ENCODE measurements at places on chromosomes 2 and 18.

DNA sequence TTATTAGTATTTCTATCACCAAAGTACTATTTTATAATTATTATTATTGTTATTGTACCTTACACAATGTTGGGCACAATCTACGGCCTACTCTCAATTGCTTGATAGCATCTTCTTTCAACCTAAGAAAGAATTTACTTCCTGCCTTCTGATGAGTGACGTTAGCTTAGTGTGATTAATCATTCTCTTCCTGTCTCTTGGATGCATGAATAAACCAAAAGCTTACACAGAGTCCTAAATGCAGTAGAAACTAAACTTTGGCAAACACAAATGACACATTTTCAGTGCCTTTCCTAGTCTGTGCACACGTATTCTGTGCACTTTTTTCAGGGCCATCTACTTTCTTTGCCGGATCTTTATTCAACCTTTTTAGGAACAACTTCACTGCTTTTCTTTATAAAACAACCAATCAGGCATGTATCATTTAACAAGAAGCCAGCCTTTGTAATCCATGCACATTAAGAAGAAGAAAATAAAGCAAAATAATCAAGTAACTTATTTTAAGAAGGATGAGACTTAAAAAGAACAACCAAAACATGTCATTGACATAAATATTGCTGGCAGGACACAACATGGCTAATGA is 19.1 kb downstream of the TRAK2 start:
- no peak for DNase-seq

GRCh38 chr2:205484215-205484614 is 198.1 kb upstream of the NRP2 start:
- DNase-seq: no peak

DNA sequence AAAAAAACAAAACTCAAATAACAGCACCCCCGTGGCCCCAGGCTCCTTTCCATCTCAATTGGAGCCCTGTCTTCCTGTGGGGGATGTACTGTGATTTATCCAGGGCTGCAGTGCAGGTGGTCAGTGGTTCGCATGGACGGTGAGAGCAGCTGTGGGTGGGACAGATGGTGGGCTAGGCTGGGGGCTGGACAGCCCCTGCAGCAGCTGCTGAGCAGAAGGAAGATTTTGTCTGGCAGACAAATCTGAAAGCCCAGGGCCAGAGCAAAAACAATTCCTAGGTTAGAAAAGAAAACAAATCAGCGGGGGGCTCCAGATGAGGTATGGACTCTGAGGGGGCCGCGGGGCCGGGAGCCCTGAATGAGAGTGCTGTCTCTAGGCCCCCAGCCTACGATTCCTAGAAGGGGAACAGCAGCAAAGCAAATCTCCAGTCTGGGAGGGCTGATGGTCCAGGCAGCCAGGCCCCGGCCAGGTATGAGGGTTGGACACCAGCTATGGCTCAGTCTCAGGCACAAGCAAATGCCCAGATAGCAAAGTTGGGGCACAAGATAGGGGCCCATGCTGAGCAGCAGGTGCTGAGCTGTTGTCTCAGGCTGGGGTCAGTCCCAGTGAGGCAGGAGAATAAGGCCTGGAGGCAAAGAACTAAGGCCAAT is 45.4 kb downstream of the SOWAHC start:
- DNase-seq: no peak

DNA sequence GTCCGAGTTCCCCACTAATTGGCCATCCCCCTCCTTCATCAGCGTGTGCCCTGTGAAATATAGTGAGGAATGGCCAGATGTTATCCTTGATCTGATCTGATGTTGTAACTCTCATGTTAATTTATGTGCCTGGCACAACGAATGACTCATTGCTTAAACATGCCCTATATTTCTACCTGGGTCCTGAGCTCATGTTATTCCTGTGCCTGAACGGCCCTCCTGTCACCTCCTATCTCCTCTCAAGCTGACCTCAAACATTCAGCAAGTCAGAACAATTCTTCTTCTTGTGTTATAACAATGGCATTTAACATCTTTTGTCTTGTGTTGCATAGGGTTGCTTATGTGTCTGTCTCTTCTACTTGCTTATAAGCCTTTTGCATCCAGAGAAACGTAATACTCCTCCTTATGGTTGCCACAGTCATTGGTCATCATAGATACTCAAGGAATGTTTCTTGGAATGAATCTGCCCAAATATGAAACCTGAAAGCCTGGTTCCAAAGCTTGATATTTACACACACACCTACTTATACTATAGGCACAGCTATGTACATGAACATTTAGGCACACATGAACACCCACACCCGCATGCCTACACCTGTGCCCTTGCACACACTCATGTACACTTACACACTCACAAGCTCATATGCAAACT is 80.2 kb upstream of the PHLPP1 start:
- DNase-seq: no peak

DNA sequence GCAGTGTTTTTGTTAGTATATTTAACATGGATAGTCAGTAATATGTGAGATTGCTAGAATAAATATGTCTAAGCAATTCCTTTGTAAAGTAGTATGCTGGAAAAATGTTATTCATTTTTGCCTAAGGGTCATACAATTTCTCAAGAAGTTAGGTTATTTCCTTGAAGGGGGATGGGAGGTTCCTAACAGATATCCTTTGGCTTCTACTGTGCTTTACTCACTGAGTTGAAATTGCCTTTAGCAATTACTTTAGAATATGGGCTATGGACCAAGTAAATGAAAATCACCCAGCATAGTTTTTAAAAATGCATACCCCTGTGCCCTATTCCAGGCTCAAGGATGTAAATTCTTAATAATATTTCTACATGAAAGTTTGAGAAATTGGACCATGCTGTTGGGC is 1386.4 kb upstream of the SLC39A10 start:
- DNase-seq: no peak

- DNase-seq: no peak
These were observed 42.5 kb downstream of the MYO7B start for GRCh38 chr2:127577973-127578372.

DNA sequence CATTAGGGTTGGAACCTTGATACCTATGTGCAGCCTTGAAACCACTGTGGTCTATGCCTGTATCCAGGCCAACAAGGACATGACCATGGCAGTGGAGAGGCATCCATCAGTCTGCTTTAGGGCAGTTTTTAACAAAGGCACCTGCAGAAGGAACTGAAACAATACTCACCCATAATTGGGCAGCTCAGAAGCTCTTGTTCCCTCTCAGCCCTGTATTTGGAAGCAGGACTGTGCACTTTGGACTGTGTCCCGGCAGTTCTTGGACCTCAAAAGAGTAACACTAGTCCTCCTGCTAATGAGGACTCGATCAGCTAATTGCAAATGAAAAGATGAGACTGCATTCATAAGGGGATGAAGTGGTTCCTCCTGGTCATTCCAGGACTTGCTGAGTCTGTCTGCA is 500.2 kb upstream of the TNP1 start:
- no peak for DNase-seq

DNA sequence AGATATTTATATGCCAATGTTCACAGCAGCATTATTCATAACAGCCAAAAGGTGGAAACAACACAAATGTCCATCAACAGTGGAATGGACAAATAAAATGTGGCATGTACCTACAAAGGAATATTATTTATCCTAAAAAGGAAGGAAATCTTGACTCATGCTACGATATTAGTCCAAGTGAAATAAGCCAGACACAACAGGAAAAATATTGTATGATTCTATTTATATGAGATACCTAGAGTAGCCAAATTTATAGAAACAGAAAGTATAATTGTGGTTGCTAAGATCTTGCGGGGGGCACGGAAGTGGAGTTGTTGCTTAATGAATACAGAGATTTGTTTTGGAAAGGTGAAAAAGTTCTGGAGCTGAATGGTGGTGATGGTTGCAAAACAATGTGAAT is 33.0 kb upstream of the CCDC150 start:
- no peak for DNase-seq

DNA sequence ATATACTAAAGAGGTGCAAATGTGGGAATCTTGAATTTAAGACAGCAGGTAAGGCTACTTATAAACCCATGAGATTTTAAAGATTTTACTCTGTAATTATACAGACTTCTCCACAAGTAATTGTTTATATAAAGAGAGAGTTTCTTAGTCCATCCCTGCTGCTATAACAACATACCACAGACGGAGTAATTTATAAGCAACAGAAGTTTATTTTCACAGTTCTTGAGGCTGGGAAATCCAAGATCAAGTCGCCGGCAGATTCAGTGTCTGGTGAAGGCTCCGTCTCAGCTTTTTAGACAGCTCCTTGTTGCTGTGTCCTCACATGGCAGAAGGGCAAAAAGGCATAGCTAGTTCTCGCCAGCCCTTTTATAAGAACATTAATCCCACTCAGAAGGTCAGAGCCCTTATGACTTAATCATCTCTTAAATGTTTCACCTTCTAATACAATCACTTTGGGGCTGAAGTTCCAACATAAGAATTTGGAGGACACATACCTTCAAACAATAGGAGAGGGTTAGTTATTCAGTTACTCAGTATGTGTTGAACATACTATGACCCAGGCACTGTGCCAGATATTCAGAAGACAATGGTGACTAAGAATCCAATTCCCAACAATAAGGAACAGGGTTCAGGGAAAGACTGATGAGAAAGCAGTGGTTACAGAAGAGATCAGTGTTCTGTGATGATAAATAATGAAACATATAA is 466.0 kb downstream of the RIT2 start:
- no peak for DNase-seq

DNA sequence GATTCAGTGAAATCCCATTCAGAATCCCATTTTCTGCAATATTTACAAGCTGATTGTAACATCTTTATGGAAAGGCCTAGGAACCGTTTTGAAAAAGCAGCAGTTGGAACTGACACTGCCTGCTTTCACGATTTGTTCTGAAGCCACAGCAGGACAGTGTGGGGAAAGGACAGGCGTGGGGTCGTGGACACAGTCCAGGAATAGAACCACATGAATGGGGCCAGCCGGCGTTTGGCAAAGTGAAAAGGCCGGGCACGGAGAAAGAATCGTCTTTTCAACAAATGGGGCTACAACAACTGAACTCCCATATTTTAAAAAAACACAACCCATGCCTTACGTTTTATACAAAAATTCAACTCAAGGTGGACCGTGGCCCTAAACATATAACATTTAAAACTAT is 69.8 kb downstream of the SLC66A2 start:
- no peak for DNase-seq

DNA sequence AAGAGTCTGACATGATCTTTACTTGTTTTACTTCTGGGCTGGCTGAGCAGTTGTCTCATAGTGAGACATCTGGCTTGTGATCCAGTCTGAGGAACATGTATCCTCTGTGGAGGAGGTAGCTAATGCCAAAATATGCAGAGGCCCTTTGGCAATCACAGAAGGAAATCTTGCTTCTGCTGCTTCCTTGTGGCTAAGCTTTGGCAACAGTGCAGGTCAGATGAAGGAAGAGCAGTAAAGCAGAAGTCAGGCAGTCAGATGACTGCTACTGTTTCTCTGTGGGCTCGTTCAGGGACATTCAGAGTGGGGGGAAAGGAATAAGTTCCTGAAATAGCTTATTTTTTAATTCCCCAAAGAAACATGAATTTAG is 22.3 kb downstream of the DOK1 start:
- DNase-seq: no peak

GRCh38 chr18:37107748-37108522 is 279.0 kb downstream of the KIAA1328 start:
- no peak for DNase-seq

- DNase-seq: no peak
These were observed 7.3 kb downstream of the TEX261 start for GRCh38 chr2:70987386-70987785.

DNA sequence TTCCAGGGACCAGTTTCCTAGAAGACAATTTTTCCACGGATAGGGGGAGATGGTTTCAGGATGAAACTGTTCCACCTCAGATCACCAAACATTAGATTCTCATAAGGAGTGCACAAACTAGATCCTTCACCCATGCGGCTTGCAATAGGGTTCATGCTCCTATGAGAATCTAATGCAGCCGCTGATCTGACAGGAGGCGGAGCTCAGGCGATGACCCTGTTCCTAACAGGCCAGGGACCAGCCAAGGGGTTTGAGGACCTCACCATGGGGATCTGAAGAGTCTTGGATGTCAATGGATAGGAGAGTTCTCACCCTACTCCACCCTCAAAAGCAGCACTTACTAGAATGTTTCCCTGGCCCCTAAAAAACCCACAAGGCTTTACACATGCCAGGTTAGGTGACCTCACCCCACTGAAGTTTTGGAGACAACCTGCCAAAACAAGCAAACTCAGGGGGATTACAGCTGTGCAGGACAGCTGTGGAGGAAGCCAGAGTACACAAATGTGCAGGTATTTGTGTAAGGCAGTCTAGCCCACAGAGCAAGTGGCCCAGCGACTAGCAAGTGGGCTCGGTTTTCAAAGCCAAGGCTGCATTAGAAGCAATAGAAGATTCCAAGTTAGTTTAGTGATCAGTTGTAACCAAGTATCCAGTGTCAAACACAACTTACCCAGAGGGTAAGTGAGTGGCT is 3.9 kb downstream of the EVA1A start:
- DNase-seq: no peak

DNA sequence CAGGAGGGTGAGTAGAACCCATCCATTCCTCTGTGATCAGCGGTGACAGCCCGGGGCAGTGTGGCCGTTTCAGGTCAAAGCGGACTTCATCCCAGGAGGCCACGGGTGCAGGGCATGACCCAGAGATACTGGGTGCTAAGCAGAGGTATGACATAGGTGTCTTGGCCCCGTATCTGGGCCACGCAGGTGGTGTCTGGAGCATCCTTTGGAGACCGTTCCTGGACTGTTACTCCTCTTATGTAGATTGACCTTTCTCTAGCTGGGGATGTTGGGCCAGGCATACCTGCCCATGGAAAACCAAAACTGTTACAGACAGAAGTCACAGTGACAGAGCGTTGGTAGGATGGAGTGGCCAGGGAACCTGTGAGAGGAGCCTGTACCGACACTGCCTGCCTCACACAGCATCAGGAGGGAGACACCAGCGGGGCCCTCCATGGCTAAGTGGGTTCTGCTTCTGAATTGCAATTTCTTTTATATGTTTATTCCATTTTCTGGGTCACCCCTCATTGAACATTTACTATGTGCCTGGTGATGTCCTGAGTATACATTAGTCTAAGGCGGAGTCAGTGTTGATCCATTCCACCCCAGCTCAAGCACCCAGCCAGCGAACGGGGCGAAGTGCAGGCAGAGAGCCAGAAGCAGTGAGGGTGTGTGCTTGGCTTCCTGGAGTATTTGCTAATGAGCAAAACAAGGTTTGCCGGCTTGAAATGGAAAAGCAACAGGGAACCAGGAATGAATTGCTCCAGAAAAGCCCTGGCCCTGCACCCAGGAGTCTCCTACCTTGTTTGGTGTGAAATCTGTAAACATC is 141.7 kb downstream of the SH3RF3 start:
- DNase-seq: no peak

DNA sequence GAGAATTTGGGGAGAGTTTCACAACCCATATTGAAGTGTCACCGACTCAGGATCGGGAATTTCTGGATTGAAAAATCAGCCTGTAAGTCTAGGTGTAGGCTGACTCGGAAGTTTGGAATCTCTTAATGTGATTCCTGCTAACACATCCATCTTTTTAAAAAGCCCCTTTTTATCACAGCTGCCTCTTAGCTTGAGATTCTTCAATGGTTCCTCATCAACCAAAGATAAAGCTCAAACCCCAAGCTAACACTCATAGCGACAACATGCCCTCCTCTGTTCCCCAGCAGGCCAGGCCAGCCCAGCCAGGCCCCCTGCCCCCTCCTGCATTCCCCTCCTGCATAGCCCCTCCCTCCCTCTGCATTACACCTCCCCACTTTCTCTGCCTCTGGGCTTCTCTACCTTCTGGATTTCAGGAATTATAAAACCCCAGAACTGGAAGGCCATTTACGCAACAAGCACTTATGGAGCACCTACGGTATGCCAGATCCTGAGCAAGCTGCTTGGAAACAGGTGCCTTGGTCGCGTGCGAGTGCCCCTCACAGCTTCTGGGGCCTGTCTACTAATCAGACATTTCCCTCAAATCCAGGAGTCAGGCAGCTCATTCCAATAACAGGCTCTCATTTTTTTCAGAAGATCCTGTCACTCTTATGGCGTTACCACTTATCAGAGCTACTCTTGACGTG is 63.4 kb downstream of the EMX1 start:
- no peak for DNase-seq

Data from stimulated activated CD4-positive, alpha-beta T cell treated with anti-CD3 and anti-CD28 coated beads, TNF-alpha, amount 100 ng/mL, for 1 hour (primary cell).